ENCODE measurements at places on chromosomes 3 and 15.
A peak's percentile ranks its signal among the peaks of the same experiment; 100 is the strongest.

DNA sequence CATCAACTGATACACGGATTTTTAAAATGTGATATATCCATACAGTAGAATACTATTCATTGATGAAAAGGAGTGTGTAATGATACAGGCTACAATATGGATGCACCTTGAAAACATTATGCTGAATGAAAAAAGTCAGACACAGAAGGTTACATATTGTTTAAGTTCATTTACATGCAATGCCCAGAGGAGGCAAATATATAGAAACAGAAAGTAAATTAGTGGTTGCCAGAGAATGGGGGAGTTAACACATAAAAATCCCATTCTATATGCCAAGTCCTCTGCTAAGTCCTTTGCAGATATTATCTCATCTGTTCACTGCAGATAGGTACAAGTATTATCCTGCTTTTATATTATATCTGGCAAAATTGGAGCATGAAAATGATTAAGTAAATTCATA lies 22.1 kb upstream of the CDIN1 start:
- no peak for DNase-seq

- no peak for DNase-seq
Observed at GRCh38 chr3:171906951-171907676, 64.0 kb downstream of the TMEM212 start.

GRCh38 chr3:115989684-115990421 lies 366.5 kb downstream of the GAP43 start:
- DNase-seq = no peak

- DNase-seq = no peak
Observed at GRCh38 chr3:48599077-48599501, 4.0 kb upstream of the COL7A1 start.

DNA sequence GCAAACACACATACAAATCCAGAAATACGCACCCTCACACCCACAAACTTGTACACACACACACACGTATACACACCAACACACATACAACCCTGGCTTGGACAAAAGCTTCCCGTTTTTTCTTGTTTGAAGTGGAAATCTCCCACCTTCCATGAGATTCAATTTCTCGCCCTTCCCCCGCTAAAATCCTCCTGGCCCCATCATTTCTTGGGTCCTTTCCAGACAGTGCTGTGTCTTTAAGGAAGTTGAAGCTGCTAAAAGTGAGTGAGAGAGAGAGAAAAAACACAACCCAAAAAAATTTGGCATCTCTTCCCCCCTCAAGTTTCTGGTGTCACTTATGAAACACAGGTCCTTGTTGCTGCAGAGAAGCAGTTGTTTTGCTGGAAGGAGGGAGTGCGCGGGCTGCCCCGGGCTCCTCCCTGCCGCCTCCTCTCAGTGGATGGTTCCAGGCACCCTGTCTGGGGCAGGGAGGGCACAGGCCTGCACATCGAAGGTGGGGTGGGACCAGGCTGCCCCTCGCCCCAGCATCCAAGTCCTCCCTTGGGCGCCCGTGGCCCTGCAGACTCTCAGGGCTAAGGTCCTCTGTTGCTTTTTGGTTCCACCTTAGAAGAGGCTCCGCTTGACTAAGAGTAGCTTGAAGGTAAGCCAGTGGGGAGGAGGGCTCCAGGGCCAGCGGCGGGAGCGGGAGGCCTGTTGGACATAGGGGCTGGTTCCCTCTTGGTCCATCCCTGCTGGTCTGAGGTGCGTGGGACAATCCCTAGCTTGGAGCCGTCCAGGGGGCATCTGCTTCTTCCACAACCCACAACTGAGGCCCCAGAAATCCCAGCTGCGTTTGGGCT lies at the start of gene ISLR:
Gene ISLR, plus strand, starts transcription at position 331 of the 839 bp plus-strand sequence. CDS start 1,149 bp downstream, outside the sequence.
- DNase-seq = peak; percentile 98

GRCh38 chr3:52820736-52821135 lies 9.7 kb downstream of the ITIH4 start:
- DNase-seq = no peak

- no peak for DNase-seq
Observed at GRCh38 chr3:112688819-112689218, 47.9 kb upstream of the CCDC80 start.

DNA sequence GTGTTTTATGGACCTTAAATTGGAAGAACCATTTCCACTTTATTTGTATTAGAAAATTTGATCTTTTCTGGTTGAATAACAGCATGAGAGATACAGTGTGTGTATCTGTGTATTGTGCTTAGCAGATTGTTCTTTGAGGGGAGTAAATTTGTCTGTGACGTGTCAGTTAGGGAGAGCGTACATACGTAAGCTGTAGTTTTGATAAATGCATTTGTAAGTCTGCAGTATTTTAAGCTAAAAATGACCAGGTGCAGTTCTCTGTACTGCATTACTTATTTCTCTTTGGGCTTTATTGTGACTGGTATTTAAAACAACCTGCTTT lies 264.8 kb downstream of the ROBO2 start:
- no peak for DNase-seq

GRCh38 chr3:134346744-134347143 lies 27.5 kb downstream of the AMOTL2 start:
- DNase-seq = no peak

GRCh38 chr15:78301828-78302227 lies 2.4 kb upstream of the SKIC8 start:
- DNase-seq = peak; percentile 74

- DNase-seq = no peak
Observed at GRCh38 chr15:64343222-64343621, 12.8 kb downstream of the CSNK1G1 start.

DNA sequence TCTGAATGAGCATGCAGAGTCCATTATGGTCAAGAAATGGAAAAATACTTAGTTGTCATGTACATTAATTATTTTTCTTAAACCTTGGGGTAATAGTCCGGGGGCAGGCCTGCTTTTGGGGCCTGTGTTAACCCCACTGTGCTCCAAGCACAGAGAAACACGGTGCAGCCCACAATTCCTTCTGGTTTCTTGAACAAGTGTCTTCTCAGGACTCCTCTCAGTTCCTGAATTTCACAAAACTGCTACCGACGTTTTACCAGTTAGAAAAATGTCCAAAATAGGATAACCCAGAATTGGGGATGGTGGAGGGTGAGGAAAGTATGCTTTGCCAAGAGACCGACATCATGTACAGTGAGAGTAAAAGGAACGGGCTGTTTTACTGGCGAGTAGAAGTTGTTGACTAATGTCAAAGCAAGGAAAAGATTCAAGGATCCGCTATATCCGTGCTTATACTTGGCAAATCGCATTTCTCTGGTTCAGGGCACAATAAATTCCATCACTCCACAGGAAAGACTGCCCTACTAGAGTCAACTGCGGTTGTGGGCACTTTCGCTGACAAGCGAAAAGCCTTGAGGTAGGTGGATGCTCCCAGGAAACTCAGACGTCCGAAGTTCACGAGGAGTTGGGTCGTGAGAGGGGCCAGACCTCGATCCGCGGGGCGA lies 495 bp upstream of the NXPE3 start:
- no peak for DNase-seq

GRCh38 chr3:170078620-170079281 lies 41.0 kb downstream of the GPR160 start:
- DNase-seq = peak; percentile 16

DNA sequence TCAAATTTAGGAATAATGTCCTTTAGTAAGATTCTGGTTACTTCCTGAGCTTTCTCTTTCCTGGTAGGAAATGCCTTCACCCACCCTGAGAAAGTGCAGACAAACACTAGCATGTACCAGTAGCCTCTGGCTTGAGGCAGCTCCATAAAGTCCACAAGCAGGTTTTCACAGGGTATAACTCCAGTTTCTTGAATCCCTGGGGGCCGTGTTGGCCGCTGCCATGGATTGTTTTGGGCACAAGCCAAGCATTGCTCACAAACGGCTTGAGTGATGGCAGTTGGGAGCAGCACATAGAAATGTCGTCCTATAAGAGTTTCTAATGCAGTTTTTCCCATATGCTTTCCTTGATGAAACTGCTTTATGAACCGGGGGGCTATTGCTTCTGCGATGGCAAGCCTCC lies 164.1 kb downstream of the STXBP5L start:
- DNase-seq = peak; percentile 80

DNA sequence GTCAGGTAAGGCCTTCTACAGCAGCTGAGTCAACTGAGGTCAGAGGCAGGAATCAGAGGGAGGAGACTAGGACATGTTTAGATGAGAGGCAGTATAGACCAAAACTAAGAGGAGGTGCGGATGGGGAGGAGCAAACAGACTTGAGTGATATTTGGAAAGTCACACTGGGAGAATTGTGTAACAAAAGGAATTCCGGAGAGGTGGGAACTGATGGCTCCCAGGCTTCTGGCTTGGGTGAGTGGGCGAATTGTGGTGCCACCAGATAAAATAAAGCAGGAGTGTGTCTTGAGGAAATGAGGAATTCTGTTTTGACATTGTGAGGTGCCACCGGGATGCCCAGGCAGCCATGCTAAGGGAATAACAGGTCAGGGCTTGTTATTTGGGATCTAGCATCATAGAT lies 3.3 kb upstream of the TM6SF1 start:
- DNase-seq = peak; percentile 67

DNA sequence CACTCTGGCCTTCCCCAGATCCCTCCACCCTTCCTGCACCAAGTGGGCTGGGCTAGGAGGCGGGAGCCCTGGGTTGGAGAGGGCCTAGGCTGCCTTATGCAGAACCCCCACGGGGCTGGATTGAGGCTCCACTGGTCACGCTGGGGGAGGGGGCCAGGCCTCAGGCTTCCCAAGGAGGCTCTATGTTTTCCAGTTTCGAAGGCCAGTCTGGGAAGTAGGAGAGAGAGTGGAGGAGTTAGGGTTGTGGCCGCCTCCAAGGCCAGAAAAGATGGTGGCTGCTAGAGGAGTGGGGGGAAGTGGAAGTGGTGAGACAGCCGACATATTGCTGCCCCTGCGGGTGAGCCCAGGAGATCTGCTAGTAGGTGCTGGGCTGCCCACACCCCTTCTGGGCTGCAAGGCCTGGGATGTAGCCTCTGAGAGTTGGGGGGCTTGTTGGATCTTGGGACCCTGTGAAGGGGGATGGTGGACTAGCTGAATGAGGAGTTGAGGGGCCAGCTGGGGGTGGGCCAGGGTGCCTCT lies 1.2 kb downstream of the GNAI2 start:
- DNase-seq = peak; percentile 53

GRCh38 chr3:160435747-160436146 lies 13.8 kb downstream of the TRIM59 start:
- DNase-seq = no peak

DNA sequence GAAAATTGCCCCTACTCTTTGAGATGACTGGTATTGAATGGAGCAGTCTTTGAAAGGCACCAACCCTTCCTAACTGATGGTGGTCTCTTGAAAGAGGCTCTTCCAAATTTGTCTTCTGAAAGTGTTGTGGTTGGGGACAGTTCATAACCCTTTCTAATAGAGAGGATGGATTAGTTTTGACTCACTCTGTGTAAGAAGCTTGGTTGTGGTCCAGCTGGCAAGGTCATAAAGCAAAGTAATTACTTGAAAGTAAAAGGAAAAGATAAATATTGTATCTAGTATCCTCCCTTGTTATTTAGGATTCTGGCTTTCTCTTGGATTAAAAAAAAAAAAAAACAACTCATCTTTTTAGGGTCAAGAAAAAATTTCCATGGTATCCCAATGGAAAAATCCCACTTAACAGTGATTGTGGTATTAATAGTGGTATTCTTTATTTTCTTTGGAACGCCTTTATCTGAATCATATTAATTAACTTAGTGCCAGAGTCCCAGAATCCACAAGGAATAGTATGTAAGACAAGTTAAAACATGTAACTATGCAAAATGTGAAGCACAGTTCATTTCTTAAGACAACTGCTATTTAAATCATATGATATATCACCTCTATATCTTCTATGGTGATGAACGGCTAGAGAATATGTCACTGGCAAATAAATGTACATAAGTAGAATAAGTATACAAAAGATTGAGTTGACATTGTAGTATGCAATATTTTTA lies 469.3 kb upstream of the CDIN1 start:
- DNase-seq = peak; percentile 83

GRCh38 chr3:157029365-157029790 lies 130.6 kb downstream of the CCNL1 start:
- DNase-seq = no peak

DNA sequence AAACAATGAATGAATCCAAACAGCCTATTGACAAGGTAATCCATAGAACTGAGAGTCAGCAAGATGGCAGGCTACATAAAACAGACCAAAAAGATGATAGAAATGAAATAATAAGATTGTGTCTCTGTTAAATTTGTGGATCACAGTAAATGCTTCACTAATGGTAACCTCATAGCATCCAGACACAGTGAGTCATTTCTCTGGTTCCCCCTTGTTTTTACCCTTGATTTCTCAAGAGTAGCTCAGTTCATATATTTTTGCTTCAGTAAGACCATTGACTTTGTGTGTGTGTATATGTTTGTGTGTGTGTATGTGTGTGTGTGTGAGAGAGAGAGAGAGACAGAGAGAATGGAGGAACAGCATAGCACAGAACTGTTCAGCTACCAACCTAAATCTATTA lies 546.9 kb downstream of the RBMS3 start:
- no peak for DNase-seq

DNA sequence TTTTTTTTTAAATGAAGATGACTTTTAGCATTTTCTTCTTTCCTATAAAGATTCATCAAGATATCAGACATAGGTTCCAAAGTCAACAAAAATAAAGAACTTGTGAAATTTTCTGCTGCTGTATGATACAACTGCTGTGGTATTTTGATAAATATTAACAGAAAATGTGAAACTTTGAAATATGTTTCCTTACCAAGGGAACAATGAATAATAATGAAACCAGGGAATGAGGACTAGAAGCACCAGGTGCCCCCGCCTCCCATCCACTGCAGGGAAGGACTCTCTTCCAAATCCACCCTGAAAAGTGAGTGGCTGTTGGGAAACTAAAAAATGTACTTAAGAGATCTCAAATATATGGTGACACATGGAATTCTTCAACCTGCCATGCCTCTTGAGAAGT lies 198.4 kb downstream of the FHIT start:
- no peak for DNase-seq

Measured in lung (tissue), 17 donors.